Psoas muscle (tissue), 8 donors: ENCODE measurements at places on chromosomes 7 and 10. TPM values are rescaled to one million over a fixed set of nuclear protein-coding genes. Genes with fewer than 3 reads are reported as not detected.

DNA sequence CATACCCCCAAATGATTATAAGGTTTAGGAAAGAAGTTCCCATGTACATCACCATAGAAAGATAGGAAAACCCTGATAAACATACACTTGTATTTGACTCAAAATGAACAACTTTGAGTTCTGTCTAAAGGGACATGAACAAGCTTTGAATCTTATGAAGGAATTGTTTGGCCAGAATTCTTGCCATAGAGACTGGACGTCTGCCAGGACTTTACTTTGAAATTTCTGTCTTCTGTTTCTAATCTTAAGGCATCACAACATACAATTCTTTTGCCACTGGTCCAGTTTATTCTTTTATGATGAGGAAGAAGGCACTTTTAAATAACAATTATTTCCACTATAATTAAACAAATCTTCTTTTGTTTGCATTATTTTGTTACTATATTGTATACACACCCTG lies 26.2 kb upstream of the CYP26C1 start:
- no peaks in the 10 kb centered on the region for H3K27me3 ChIP-seq
- DNase-seq, result no peak
- no peak overlapping the region for H3K27ac ChIP-seq
- no peaks in the 10 kb centered on the region for H3K36me3 ChIP-seq
- H3K4me1 ChIP-seq, result no peaks in the 10 kb centered on the region

DNA sequence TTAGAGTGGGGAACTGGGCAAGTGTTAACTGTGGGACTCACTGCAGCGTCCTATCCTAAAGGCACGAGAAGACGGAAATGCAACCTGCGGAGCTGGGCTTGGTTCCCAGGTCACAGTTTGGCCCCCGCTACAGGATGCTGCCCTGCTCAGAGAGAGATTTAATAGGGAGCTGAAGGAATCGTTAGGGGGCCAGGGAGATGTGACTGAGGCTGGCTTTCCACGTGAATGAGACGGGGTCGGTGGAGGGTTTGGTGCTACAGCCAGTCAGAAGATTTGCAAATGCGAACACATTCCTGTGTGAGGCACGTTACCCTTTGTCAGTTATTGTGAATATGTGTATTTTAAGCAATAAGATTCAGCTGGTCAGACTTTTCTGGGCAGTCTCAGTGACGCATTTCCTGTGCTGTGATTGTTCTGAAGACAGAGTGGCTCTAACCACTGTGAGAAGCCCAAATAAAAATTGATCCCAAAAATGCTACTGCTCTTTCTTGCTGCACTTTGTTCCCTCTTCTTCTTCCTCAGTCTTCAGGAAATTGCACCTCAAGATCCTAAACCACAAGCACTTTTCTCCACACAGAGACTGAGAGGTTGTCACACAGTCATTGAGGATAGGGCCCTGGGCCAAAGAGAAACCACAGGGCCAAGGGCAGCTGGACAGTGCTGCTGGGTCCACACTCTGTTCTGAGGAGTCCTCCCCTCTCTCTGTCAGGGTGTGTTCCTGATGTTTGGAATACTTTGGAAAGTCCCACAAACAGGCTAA lies 21.2 kb downstream of the CYP17A1 start:
- no peaks in the 10 kb centered on the region for H3K36me3 ChIP-seq
- H3K4me1 ChIP-seq, result peaks cover 42% of the 10 kb centered on the region
- H3K27me3 ChIP-seq, result no peaks in the 10 kb centered on the region
- H3K27ac ChIP-seq, result peak overlapping the region; percentile 89

DNA sequence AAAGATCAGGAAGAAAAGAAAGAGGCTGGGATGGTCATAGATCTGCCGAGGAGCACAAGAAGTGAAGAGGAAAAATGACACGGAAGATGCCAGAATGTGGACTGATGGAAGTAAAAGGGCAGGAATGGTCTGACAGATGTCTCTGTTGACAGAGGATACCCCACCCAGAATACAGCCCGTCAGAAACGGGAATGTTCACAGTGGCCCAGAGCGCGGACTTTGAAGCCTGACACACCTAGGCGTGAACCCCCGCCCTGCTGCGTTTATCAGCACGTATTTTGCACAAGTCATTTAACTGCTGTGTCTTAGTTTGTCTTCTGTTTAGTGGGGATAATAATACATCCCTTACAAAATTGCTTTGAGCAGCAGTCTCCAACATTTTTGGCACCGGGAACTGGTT lies 27.1 kb downstream of the AKR1B1 start:
- H3K4me1 ChIP-seq, result peaks cover 7% of the 10 kb centered on the region
- peak overlapping the region; percentile 82 for H3K27ac ChIP-seq
- no peaks in the 10 kb centered on the region for H3K27me3 ChIP-seq
- H3K4me3 ChIP-seq, result peak overlapping the region; percentile 62

The NEBL gene
- total RNA-seq, result 1.2 TPM

The ZNF425 gene
- total RNA-seq, result 1.8 TPM

The BTBD16 gene
- total RNA-seq, result not detected

The ASB10 gene
- 24.3 TPM for total RNA-seq

The MRLN gene
- total RNA-seq, result 119 TPM
